ENCODE measurements at places on chromosomes 1 and 21. TPM values are rescaled to one million over a fixed set of nuclear protein-coding genes. Genes with fewer than 3 reads are reported as not detected.

DNA sequence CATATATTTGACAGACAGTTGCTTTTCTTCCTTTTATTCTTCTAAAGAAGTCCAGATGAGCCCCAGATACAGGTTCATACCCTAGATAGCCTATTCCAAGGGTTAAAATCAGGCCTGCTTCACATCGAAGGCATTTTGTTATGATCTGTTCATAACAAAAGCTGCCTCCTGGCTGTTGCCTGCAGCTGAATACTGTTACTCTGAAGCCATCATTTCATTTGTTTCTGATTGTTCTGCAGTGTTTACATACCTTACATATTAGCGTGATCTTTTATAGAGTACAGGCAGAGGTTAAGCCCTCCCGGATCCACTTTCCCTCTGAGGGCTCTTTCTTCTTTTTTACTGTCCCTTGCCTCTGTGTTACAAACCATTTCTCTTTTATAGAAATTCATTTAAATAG, 219.0 kb upstream of the HOOK1 start:
- DNase-seq = no peak

GRCh38 chr1:219902951-219903350, 25.4 kb downstream of the SLC30A10 start:
- DNase-seq = no peak

DNA sequence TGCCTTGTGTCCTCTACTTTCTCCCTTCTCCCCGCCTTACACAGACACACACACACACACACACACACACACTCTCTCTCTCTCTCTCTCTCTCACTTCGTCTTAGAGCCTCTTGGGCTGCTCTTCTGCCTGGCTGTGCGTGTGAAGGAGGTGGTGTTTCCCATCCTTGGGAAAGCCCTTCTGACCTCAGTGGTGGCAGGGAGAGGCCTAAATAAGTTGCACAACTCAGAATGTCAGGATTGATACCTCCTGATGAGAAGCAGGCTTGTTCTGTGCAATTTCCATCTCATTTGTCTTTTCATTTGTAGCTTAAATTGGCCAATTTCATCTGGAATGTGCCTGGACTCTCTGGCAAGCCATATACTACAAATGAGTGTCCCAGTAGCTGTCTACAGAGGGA, 25.0 kb downstream of the LRRN2 start:
- no peak for DNase-seq

Gene FAM72B
- total RNA-seq = 6.3 TPM

Gene SYT14
- total RNA-seq = 37.5 TPM

Gene SAMD11
- 434 TPM for total RNA-seq

Measured in G401 (cell line).